ENCODE measurements at places on chromosomes 3 and 15. TPM values are rescaled to one million over a fixed set of nuclear protein-coding genes. Genes with fewer than 3 reads are reported as not detected.

The ARGFX gene
- not detected for polyA plus RNA-seq

DNA sequence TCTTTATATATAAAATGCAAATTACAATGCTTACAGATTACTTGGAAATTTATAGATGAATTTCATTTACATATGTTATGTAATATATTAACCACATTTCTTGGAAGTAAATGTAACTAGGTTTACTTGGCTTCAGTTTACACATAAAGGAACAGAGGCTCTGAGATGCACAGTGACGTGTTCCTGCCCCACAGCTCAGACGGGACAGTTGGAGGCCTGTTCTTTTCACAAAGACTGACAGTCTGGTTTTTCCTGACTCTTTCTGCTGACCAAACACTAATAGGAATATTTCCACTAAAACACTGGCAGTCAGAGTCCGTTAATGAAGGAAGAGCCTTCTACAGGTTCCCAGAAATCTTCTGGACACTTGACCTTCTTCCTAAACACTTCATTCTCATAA is 336.1 kb downstream of the MFSD1 start:
- no peak for DNase-seq

- peak; percentile 86 for DNase-seq
Observed at GRCh38 chr3:17133632-17134545, 249.1 kb downstream of the PLCL2 start.

DNA sequence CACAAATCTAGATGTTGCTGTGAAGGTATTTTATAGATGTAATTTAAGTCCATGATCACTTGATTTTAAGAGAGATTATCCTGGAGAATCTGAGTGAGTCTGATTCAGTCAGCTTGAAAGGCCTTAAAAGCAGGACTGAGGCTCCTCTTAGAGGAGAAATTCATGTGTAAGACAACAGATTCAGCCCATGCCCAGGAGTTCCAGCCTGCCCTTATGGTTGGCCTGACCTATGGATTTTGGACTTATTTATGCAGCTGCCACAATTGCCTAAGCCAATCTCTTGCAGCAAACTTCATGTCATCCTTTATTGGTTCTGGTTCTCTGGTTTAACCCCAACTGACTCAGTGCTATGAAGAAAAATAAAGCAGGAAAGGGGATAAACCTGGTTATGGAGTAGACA is 296.5 kb upstream of the RASGRP1 start:
- no peak for DNase-seq

The THSD4 gene
- polyA plus RNA-seq, result 27.5 TPM

The GOLGA8G gene
- not detected for polyA plus RNA-seq

DNA sequence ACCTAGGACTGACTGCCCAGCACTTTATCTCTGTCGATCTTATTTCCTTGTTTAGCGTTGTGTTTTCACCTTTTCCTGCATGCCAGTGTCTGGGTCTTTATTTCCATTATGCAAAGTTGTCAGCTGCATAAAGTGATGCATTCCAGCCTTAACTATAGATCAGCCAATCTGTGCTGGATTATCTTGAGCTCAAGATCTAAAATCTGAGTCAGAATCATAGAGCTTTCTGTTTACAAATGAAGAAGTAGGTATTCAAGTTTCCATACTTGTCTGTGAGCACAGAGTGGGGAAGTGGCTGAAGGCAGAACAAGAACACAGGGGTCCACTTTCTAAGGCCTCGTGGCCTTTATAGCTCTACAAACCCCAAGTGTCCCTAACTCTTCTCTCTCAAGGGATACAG is 82.4 kb upstream of the PLCL2 start:
- peak; percentile 22 for DNase-seq

The SNX33 gene
- polyA plus RNA-seq, result 11.5 TPM

The ERICH6 gene
- not detected for polyA plus RNA-seq

The CCDC13 gene
- 0.39 TPM for polyA plus RNA-seq

The MST1R gene
- 2.8 TPM for polyA plus RNA-seq

DNA sequence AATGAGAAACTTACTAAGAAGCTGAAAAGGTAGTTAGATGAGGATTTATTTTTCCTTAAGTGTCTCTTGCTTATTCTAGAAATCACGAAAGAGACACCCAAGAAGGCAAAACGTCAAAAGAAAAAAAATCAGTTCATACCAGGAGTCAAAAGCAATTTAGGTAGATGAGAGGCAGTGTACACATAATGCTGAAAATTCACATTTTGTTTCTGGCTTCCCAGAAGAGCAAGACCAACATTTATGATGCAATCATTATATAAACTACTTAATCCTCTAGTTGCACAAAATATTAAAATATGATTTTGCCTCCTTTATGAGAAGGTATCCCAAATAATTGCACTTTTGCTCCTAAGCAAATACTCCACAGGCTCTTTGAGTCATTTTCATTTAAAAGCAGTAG is 228.0 kb downstream of the FMN1 start:
- no peak for DNase-seq

The MELTF gene
- 14.1 TPM for polyA plus RNA-seq

GRCh38 chr15:76575679-76576078 is 239.1 kb downstream of the ISL2 start:
- DNase-seq, result no peak

DNA sequence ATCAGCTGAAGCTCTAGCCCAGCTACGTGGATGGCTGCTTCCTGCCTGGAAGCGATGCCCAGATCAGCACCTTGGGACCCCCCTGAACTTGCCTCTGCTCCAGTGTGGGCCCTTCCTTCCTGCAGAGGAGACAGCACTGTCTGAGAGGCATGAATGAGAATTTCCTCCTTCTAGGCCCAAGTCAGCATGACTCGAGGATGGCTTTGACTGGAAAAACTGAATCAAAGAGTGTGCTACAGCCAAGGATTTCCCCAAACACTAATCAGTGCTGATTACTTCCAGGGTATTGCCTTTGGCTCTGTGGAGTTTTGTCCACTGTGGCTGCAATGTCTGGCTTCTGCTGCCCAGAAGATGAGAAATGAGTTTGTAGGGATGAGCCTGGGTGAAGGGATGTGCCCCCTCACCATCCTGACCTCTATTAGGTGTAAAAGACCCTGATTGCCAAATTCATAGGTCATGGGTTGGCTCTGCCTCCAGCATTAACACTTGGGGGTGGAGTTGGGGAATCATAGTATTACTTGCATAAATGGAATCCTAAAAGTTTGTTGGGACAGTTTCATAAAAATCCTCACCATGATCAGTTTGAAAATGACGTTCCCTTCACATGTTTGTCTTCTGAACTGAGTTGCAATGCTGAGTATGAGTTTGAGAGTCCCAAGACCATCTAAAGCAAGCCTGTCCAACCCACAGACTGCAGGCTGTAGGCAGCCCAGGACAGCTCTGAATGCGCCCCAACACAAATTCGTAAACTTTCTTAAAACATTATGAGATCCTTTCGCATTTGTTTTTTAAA is 36.7 kb downstream of the FLNB start:
- DNase-seq, result peak; percentile 96

The AHSG gene
- polyA plus RNA-seq, result 0.10 TPM

- DNase-seq, result no peak
Observed at GRCh38 chr3:142876417-142876816, 12.5 kb downstream of the PCOLCE2 start.

- DNase-seq, result no peak
Observed at GRCh38 chr15:64755427-64755940, 19.9 kb downstream of the RBPMS2 start.

GRCh38 chr3:127585163-127585812 is 5.2 kb downstream of the TPRA1 start:
- no peak for DNase-seq

- no peak for DNase-seq
Observed at GRCh38 chr3:110165753-110166152, 828.4 kb upstream of the DPPA4 start.
